ENCODE measurements at places on chromosomes 12 and 14.

GRCh38 chr12:120996133-120996746 lies 17.9 kb downstream of the HNF1A start:
- no peak for DNase-seq

- no peak for DNase-seq
Observed at GRCh38 chr14:104513641-104514046, 65.9 kb upstream of the C14orf180 start.

- peak; percentile 36 for DNase-seq
Observed at GRCh38 chr14:77682158-77682553, 25.7 kb downstream of the ALKBH1 start.

DNA sequence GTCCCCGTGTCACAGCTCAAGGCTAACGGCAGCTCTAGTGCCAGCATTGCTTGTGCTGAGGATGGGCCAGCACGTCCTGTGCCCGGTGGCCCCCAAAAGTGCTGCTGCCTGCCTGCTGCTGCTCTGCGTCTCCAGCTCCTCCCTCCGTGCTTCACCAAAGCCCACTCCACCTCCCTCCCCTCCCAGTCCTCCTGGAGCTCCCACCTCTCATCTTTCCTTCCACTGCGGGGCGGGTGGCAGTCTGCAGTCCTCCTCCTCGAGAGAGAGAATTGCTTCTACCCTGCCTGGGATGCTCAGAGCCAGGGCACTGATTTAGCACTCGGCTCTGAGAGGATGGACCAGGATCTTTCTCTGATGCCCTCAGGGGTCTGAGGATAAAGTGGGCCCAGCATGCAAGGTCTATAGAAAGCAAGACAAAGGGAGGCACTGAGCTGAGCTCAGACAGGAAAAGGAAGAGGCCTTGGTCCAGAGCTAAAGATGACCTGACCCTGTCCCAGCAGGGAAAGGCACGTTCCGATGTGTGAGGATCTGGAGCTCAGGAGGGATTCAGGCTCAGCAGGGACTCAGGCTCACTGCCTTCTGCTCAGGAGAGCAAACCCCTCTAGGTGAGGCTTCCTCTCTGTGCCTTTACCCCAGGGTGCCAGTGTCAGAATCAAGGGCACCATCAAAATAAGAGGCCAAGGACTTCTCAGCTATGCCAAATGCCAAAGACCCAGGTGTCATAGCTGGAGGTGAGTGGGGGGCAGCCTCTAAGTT lies 113.1 kb upstream of the FKBP4 start:
- no peak for DNase-seq

GRCh38 chr14:75375983-75376382 lies 51.8 kb upstream of the JDP2 start:
- no peak for DNase-seq

DNA sequence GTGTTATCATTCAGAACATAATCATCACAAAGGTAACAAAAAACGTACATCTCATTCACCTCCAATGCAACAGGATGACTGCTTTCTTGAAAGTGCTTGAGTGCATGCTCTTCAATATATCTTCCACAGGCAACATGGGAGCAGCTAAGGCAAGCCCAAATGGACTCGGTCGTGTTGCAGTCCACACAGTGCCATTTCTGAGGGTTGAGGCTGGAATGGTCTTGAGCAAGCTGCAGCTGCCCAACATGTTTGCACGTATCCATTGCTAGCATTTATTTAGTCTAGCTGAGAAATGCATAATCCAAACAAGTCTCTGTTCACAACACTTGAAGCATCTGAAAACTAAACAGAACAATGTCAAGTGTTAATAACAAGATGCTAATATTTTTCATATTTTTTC lies 17.3 kb downstream of the USP44 start:
- DNase-seq: no peak

- DNase-seq: no peak
Observed at GRCh38 chr12:107679336-107679735, 6.3 kb upstream of the PWP1 start.

GRCh38 chr14:99191395-99192027 lies 80.5 kb downstream of the BCL11B start:
- no peak for DNase-seq

DNA sequence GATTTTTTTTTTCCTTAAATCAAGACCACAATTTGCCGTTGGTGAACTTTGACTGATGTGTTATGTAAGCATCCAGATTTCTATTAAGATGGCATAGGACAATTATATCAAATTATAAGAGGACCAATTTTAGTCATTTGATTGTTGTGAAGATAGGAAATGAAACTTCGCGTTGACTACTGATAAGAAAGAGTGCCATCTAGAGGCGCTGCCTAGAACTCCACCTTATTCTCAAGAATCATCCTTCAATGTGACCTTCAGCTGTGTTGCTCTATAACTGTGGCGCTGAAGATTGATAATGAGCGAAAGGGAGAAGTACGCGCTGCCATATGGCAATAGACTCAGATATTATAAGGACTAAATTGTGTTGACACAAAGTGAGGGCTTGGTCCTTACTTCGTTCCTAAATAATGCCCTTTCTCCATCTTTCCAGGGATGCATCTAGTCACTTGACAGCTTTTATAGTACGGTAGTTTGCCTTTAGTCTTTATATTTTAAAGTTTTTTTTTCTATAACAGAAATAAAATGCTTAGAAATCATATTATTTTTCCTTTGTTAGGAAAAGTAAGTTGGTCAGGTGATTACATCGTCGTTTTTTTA lies 350.8 kb upstream of the STXBP6 start:
- peak; percentile 1 for DNase-seq

DNA sequence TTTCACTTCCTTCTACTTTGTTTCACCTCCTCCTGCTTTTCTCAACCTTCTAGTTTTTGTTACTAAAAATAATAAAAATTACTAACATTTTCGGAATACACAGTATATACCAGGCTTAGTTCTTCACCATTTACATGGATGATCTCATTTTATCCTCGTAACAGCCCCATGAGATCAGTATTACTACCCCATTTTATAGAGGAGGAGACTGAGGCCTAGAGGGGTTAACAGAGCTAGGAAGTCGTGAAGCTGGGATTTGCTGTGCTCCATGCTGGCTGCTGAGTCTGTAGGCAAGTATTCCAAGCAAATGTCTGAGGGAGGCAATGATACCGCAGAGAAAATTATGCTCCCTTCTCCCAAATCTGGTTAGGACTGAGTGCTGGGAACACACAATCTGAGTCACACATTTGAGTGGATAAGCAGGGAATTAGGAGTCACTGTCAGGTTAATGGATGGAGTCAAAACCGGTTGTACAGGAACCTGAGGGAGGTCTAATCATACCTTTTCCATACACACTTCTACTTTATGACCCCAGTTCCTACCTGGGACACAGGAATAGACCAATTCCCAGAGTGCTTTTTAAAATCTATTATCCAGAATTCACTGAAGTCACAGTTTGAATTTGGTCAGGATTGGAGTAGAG lies 51.1 kb downstream of the ZFYVE26 start:
- no peak for DNase-seq

- DNase-seq: no peak
Observed at GRCh38 chr14:70289138-70289537, 70.3 kb downstream of the COX16 start.

GRCh38 chr12:107320929-107321631 lies 227.7 kb upstream of the CRY1 start:
- peak; percentile 46 for DNase-seq

- peak; percentile 36 for DNase-seq
Observed at GRCh38 chr14:95156161-95157047, 925 bp downstream of the DICER1 start.

DNA sequence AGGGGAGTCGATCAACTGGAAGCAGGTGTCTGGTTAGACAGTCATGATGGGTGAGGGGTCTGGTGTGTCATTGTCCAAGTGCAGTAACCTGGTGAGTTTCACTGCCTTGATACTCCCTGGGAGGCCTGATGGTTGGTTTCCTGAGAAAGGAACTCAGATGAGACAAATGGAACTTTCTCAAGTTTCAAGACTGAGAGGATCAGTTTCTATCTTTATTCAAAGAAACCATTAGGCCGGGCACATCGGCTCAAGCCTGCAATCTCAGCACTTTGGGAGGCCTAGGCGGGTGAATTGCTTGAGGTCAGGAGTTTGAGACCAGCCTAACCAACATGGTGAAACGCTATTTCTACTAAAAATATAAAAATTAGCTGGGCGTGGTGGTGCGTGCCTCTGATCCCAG lies 776.1 kb downstream of the AACS start:
- no peak for DNase-seq

- no peak for DNase-seq
Observed at GRCh38 chr12:24905431-24905830, 43.5 kb downstream of the BCAT1 start.

GRCh38 chr14:35740215-35740614 lies 68.9 kb downstream of the RALGAPA1 start:
- no peak for DNase-seq

GRCh38 chr14:95355422-95355821 lies 35.7 kb upstream of the CLMN start:
- DNase-seq: no peak

DNA sequence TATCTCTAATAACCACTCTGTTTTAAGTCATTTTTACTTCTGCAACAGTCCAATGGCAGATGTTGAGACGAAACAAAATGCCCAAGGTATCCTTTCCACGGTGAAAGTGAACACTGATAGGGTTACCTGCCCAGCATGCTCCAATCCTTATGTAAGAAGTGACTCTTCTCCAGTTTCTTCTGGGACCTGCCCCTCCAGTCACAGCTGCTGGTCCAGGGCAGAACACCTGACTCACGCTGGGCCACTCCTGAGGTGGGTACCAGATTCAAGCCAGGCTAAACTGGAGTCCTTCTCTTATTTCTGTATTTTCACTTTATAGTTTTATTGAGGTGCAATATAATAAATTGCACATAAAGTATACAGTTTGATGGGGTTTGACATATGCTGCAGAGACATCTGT lies 16.7 kb downstream of the NT5DC3 start:
- DNase-seq: no peak

DNA sequence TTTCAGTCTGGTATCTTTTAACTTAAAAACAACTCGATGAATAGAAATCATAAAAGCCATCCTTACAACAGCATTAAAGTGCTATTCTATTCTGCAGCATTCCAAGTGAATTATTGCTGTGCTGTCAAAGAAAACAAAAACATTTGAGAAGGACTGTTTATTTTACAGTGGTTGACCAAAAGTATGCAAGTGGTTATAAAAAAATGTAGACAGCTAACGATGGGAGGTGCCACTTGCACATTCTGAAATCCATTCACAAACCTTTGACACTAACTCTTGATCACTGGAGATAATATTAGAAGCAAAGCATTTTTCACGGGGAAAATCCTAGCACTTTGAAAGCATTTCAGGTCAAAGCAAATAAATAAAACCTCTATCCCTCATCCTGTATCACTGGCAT lies 55.6 kb downstream of the HMGA2 start:
- DNase-seq: peak; percentile 68

- DNase-seq: no peak
Observed at GRCh38 chr12:6960593-6961277, 9.6 kb downstream of the PTPN6 start.

- no peak for DNase-seq
Observed at GRCh38 chr14:34119107-34119858, 168.4 kb upstream of the EGLN3 start.

DNA sequence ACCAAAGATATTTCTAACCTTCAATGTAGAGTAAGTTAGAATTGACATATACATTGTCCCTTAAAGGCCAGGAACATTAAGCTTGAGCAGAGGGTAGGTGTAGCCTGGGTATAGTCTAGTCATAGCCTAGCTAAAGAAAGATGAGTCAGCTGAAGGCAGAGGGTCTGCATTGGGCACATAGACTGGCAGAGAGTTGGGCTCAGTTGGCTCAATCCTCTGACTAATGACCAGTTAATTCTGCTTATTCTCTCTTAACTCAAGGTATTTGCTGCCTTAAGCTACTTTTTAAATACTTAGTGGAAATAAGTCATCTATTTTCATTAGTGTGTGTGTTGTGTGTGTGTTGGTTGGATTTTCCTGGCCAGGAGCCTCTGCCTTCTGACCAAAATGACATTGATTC lies 467.1 kb downstream of the RAD51B start:
- DNase-seq: no peak

DNA sequence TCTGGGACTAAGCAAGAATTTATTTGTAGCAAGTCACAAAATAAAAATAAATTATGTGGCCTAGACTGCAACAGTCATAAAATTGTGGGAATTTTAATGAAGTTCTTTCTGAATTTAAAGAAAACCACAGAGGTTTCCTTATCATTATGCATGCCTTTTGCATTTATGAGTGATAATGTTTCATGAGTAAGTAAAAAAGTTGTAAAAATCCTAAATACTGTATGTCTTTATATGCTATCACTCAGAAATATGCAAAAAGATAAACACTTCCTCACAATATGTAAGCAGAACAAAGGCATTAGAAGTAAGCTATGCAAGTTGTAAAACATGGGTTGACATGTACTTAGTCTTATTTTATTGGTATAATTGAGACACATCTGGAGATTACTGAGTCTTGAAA lies 239.4 kb upstream of the PDE3A start:
- DNase-seq: no peak

DNA sequence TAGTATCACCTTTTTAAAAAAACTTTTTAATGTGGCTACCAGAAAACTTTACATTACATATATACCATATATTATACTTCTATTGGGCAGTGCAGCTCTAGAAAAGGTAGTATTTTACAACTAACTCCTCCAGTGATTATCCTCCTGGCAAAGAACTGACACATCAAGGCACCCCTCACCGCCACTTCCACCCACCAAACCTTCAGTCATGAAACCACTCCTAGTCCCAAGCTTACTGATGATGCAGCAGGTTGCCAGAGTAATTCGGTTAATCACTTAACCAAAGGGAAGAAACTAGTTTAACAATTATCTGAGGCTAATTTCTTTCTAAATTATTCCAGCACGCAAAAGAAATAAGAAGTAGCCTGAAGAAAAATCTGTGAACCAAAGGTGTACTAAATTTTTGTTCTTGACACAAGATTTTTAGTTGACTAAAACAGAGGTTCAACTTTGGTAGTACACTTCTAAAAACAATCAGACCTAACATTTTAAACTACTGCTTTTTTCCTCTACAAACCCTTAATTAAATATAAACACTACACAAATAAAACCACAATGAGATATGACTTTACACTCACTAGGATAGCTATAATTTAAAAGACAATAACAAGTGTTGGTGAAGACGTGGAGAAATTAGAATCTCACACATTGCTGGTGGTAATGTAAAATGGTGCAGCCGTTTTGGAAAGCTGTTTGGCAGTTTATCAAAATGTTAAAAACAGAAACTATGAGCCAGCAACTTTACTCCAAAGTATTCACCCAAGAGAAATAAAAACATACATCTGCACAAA lies 16.7 kb downstream of the SPPL3 start:
- no peak for DNase-seq

GRCh38 chr12:120904197-120904773 lies at the start of gene SPPL3:
Gene SPPL3 (minus strand): TSS chr12:120904358. CDS start chr12:120903867, 491 bp downstream.
- peak; percentile 86 for DNase-seq

- DNase-seq: no peak
Observed at GRCh38 chr14:35940291-35940690, 114.2 kb downstream of the BRMS1L start.

GRCh38 chr14:64942531-64943111 lies at the start of gene GPX2:
Gene GPX2 (minus strand): TSS chr14:64942745. CDS start chr14:64942726, 19 bp downstream.
- DNase-seq: no peak

All from MCF 10A (cell line).